ENCODE measurements at places on chromosomes 12 and 14.

GRCh38 chr12:77845831-77846230 lies 15.1 kb downstream of the NAV3 start:
- DNase-seq, result no peak

- no peak for DNase-seq
Measured at GRCh38 chr12:23827353-23827752, 122.1 kb downstream of the SOX5 start.

DNA sequence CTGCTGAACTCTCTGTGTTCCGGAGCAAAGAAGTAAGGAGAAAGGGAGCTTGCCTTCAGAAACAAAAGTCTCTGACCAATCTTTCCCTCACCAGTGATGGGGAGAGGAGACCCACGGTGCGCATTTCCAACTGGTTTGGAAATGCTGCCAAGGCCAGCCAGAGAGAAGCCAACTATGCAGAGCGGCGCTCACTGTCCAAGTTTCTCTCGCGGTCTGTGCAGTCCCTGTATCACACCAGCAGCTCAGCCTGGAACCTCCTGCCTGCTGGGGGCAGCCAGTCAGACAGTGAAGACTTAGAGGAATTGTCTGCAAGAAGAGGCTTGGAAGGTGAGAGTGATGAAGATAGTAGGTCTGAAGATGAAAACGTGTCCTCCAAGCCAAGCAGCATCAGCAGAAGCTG lies 206.2 kb downstream of the NAV3 start:
- DNase-seq, result no peak

DNA sequence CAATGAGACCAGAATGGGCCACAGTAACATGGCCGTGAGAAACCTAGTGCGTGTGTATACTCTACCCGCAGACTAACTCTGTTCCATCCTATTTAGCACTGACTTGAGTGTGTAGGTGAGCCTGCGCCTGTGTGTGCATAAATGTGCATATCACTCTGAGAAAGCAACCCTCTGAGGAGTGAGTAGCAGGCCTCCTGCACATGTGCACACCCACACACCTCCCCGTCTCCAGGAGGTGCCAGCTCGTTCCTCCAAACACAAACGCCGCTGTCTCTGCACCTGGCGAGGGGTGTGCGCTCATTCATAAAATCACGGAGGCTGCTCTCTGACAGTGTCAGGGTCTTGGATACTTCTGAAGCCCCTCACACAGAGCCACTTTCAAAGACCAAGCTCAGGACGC lies 138.9 kb downstream of the GCH1 start:
- no peak for DNase-seq

DNA sequence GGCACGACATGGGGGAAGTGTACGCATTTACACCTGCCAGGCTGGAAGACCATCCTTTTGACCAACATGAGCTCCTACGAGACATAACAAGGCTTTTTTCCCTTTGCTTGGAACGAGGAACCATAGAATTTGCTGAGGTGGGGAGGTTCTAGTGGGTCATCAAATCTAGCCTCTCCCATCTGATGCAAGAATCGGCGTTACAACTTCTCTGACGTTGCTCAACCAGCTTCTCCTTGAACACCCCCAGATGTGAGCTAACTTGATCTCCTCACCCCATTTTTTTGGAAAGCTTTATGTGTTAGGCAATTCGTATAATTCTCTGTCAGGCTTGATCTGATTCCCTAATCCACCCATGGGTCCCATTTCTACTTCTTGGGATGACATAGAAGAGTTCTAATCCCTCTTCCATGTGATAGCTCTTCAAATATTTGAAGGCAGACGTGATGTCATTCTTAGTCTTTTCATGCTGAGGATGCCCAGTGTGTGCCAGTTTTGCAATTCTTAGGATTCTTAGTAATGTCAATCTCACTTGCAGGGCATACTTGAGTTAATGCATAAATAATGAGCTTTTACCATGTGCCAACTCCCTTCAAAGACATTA lies 163.6 kb upstream of the PARP11 start:
- no peak for DNase-seq

- DNase-seq, result no peak
Measured at GRCh38 chr14:85856430-85856829, 326.5 kb downstream of the FLRT2 start.

- no peak for DNase-seq
Measured at GRCh38 chr14:51680031-51680430, 28.3 kb downstream of the FRMD6 start.

DNA sequence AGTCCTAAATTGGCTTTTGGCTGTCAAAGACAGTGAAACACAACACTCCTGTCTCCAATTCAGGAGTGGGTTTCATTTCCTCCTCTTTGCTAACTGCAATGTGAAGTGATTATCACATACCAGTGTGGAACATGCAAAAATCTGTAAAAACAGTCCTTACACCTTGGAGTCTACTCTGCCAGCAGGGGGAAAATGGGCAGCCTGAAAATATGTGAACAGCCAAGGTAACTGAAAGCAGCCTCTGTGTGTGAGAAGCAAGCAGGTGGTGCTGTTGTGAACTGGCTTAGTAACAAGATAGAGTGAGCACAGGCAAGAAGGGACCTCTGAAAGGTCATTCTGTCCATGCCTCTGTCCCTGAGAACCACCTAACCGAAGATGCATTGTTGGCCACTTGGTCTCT lies 6.0 kb downstream of the PRMT8 start:
- no peak for DNase-seq

All from GM10248 (cell line).